ENCODE measurements at places on chromosomes 12 and 14.

DNA sequence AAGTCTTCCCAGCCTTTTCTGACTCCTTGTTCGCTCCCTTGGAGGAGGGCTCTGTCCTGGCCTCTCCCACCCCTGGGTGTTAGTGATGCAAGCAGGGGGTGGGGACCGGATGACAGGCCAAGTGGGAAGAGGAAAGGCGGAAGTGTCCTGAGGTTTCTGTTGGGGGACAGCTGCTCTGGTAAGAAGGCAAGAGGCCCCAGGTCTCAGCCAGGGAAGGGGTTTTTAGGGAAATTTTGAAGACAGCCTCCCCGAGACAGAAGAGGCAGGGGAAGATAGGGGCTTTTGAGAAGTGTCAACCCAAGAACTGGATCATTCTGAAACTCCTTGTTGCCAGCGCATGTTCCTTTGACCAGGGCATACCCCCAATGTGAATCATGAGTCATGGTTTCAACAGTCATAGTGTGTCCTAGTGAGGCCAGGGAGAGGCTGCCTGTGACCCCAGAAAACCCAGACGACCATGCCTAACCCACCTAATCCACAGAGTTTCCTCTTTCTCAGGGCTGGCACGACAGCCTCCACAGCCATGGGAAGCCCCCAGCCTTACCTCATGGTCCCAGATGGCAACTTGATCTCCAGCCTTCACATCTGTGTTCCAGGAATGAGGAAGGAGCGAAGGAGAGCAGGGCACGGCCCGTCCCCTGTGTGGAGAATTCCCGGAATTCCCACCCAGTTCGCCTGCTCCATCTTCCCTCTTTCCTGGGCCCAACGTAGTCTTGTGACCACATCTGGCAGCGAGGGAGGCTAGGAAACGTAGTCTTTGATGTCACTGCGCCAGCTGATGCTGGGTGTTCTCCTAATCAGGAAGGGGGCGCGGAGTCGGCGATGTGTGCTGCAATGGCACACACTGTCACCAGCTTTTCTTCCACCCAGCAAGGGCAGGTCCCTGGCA lies 4.9 kb upstream of the GPR132 start:
- DNase-seq: no peak

DNA sequence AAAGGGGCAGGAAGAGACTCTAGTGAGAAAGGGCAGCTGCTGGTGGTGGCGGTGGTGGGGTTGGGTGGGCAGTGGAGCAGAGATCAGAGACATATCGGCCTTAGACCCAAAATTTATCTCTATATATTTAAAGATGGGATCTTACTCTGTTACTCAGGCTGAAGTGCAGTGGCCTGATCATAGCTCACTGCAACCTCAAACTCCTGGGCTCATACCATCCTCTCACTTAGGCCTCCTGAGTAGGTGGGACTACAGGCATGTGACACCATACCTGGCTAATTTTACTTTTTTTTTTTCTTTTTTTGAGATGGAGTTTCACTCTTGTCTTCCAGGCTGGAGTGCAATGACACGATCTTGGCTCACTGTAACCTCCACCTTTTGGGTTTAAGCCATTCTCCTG lies 18.6 kb upstream of the ITGA5 start:
- DNase-seq: no peak

DNA sequence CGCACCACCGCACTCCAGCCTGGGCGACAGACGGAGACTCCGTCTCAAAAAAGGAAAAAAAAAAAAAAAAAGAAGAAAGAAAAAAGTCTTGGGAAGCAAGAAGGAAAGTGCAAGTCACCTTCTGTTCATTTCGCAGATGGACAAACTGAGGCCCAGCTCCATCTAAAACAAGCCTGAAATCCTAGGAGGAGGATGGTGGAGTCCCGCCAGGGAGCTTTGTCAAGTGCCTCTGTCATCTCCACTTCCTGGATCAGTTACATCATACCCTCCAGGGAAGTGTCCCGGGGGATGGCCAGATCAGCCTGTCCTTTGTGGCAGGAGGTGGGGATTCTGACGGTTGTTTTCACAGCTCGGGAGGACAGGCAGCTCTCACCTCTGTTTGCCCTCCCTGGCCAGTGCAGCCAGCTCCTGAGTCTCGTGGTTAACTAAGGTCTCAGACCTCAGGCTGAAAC lies 8.7 kb upstream of the SDSL start:
- DNase-seq: no peak

- DNase-seq: no peak
Observed at GRCh38 chr12:3544296-3544965, 53.4 kb downstream of the PRMT8 start.

GRCh38 chr12:97386133-97386581 lies 76.4 kb upstream of the RMST start:
- DNase-seq: no peak

DNA sequence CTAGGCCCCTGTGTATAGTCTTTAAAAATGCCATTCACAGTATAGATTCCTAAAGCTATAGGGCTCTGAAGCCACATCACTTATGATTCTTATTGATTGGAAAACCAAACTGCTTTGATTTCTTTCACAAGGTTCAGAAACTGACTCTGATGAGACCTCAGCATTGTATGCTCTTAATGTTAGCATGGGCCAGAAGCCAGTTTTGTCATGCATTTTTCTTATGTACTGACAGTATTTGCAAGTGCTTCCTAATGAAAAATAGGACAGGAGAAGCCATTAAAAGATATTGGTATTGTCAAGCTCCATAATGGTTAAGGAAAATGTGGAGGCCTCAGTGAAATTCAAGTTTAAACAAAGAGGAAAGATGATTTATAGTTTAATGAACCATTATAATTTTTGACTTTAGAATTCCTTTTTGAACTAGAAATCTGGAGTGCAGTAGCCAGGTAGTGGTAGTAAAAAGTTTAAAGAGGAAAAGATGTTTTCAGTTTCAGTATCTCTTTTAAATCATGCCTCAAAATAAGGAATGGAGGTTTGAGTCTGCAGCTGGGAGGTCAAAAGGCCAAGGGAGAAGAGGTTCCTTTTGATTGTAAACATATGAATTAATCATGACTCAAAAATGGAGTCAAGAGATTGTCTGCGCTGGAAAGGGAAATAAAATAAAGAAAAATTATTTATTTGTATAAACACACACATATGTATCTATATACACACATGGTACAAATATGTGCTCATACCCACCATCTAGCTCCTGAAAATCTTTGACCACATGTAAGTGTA lies 388.1 kb upstream of the PRICKLE1 start:
- no peak for DNase-seq

- DNase-seq: no peak
Observed at GRCh38 chr14:104865631-104866441, 768 bp downstream of the CEP170B start.

DNA sequence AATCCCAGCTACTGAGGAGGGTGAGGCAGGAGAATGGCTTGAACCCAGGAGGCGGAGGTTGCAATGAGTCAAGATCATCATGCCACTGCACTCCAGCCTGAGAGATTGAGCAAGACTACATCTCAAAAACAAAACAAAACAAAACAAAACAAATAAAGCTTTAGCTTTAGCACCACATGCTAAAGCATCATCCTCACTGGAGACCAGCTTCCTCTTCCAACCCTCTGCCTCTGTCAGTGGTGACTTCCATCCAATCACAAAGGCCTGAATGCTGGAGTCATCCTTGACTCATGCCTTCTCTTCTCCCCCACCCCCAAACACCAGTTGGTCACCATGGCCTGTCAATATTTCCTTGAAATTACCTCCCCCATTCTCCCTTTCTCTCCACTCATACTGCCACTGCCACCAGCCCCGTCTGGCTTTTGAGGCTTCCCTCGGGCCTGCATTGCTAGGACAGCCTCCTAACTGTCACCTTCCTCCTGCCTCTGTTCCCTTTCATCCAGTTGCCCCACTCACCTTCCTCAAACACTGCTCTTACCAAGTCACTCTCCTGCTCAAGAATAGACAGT lies 1.4 kb downstream of the ZNF385A start:
- no peak for DNase-seq

- DNase-seq: no peak
Observed at GRCh38 chr12:130144256-130144655, 18.0 kb upstream of the FZD10 start.

GRCh38 chr12:2092354-2092753 lies 39.6 kb downstream of the CACNA1C start:
- DNase-seq: no peak

DNA sequence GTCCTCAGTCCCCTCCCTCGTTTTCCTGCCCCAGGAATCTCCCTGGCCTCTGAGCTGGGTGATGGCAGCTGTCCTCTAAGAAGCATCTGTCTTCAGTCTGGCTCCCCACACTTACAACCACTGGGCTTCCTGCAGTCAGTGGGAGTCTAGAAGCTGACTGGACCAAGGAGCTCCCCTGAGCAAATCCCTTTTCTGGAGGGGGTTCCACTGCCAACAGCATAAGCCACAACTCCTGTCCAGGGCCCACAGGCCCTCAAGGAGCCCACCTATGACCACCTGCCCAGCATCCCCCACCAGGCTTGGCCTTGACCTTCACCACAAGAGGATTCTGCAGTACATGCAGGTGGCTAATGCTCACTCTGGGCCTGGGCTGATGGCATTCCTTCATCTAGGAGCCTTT lies 4.1 kb downstream of the RDH16 start:
- no peak for DNase-seq

GRCh38 chr14:36625014-36625413 lies 36.6 kb upstream of the PAX9 start:
- DNase-seq: no peak

DNA sequence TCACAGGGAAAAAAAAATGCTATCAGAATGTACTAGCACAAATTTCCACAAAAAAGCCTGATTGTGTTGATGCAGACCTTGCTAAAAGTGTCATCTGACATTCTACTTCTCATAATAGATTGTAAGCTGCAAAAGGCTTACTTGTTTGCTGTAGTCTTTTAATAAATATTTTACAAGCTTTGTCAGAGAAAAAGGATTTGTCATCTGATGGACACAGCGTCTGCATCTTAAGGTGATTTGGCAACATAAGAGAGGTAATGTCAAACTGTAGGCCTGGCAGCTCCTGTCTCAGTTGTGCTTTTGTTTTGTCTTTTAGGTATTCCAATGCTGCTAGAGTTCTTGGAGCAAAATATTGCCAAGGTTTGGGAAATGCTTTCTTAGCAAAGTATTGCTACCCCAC lies 26.3 kb upstream of the KCNH3 start:
- no peak for DNase-seq

DNA sequence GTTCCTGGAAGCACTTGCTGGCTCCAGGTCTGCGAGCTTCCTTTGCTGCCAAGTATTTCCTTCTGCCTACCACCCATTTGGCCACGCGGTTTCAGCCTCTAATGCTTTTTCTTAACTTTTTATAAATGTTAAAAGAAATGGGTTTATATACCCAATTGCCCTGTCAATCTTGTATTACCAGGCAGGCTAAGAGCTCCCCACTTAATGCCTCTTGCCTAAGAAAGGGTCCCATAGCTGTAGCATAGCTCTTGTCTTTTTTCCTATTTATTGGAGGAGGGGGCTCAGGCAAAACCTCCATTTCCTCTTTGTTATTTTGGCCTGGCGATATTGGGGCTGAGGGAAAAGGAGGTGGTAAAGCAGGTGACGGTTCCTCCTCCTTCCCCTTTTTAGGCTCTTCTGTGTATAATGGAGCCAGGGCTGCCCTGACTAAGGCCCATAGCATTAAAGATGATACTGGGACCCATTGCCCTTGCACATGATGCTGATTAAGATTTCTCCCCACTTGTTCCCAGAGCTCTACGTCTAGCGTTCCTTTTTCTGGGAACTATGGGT lies 21.6 kb upstream of the BLTP3B start:
- DNase-seq: no peak

- DNase-seq: no peak
Observed at GRCh38 chr12:1517007-1517406, 77.4 kb downstream of the FBXL14 start.

GRCh38 chr12:131003716-131004045 lies 50.0 kb downstream of the ADGRD1 start:
- DNase-seq: no peak

DNA sequence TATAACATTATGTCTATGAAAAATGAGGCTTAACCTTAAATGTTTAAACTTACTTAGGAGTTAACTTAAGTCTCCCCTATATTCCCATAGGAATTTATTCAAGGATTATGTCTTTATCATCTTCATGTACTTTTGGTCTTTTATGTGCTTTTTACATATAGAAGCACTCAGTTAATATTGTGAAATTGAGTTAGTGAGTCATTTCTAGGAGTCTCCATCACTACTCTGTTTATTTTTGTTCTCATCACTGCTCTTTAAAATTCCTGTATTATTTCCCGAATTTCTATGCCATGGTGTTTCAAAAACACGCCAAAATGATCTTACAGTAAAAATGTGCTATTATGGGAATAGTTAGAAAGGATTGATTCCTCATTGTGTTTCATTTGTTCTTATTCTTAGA lies 31.6 kb downstream of the TBC1D15 start:
- no peak for DNase-seq

- no peak for DNase-seq
Observed at GRCh38 chr14:41298328-41298690, 308.4 kb upstream of the LRFN5 start.

- DNase-seq: no peak
Observed at GRCh38 chr12:113422030-113422885, at the start of gene SDSL. Gene SDSL (plus strand): TSS chr12:113422380. CDS start chr12:113427983, 5,603 bp downstream.

- DNase-seq: no peak
Observed at GRCh38 chr12:66188584-66189485, at the start of gene IRAK3. Gene IRAK3 (plus strand): TSS chr12:66189214. CDS start chr12:66189300, 86 bp downstream.

DNA sequence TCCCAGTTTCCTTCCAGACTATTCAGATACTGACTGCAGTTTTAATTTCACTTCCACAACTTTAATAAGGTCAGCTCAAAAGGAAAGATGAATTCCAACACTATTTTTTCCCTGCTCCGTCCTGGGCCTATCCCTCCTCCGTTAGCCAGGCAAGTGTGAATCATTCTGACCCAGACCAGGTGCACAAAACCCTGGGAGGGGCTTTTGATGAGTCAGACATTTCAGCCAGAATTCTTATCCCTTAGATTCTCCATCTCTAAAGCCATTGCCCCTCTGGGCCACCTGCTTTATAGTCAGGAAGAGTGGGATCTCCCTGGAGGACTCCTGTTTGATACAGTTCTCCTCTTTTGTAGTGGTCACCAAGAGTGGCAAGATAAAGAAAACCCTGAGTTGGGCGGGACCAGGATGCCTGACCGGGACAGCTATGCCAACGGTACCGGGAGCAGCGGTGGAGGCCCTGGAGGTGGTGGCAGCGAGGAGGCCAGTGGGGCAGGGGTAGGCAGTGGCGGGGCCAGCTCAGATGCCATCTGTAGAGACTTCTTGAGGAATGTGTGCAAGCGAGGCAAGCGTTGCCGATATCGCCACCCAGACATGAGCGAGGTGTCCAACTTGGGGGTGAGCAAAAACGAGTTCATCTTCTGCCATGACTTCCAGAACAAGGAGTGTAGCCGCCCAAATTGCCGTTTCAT lies 2.2 kb downstream of the ZC3H10 start:
- DNase-seq: no peak

GRCh38 chr14:95409477-95410272 lies 90.0 kb upstream of the CLMN start:
- peak; percentile 36 for DNase-seq

Measured in NCI-H1417 treated with DMSO at 0.1 percent for 48 hours (cell line).